ENCODE measurements at places on chromosomes 5 and 9. TPM values are rescaled to one million over a fixed set of nuclear protein-coding genes. Genes with fewer than 3 reads are reported as not detected.

DNA sequence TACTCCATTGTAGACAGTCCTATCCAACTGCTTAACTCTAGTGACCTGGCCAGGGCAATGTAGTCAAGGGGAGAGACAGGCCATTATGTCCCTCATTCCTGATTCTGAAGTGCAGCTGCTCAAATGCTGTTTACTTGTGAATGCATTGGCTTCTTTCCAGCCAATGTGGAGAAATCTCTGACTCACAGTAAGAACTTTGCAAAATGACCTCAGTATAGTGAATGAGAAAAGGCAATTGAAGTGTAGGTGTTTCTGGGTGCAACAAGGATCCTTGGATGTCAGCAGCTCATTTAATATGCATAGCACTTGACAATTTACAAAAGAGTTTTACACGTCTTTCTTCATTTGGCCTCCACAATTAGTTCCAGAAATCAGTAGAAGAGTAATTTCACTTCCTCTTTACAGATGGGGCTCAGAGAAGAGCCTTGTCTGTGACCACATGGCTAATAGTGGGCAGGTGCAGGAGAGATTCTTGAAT, 367.2 kb downstream of the OSTF1 start:
- no peak for ATAC-seq

DNA sequence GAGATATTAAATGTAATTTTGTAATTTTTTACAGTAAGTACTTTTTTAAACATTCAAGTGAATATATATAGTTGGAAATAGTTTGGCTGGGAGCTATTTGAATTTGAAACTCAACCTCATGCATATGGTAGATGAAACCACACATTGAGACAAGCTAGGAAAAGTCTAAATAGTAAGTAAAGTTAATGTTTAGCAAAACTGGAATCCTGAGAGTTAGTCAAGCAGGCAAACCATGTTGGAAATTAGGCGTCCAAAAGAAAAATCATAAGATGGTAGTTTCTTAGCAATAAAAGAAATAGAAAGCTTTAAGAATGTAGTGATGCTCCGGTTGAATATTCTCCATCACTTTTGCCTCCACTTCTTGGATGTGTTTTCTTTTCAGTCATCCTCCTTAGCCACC, 657.1 kb upstream of the CDH10 start:
- ATAC-seq = no peak

DNA sequence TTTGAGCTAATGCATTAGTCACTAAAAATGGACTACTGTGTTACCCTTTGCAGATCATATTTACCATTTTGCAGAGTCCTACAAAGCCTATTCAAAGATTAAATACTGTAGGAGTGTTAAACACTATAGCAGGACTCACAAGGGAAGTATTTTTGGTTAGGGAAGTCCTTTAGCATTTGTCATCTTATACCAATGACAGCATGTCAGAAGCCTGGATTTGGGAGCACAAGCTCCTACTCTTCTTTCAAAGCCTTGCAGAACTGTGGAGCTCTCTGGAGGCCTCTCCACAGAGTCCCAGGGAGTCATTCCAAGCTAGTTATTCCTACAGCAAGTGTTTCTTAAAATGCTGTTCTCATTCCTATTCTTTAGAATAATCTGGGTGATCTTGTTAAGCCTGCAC, 288.8 kb downstream of the PIK3R1 start:
- ATAC-seq = no peak

Gene TMEM161B
- 9.3 TPM for total RNA-seq

DNA sequence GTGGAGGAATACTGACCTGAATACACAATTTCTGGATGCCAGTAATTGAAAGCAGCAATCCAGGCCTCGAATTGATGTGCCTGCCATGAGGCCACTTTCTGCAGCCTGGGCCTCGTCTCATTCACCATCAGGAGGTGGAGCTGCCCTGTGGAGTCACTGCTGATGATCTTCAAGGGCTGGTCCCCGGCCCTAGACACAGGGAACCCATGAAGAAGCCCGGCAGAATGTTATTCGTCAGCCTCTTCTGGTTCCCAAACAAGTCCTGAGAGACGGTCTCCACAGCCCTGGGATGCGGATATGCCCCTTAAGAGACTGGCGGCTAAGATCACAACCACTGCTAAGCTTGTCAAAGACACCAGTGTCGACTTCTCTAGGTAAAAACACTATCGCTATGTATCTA, 4.5 kb downstream of the DPH7 start:
- ATAC-seq = no peak

GRCh38 chr5:76209297-76209696, 126.1 kb downstream of the SV2C start:
- no peak for ATAC-seq

GRCh38 chr9:71250581-71250980, 129.2 kb upstream of the TRPM3 start:
- no peak for ATAC-seq

Gene MEIKIN
- not detected for total RNA-seq

DNA sequence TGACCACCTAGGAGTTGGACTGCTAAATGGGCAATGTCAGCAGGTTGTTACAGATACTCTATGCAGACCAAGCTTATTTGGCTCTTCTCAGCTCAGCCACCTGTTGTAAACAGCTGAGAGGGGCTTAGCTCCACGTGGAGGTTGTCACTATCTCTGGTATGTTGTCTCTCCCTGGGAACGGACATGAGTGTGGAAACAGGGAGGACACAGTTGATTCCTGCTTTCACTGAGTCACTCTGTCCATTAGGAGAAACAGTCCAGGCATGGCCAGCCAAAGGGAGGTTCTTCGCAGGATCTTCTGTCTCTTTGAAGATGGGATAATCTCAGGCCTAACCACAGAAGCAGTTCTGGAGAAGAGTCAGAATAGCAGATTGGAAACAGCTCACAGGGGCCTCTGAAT, 121.2 kb downstream of the PALM2AKAP2 start:
- ATAC-seq = no peak

- ATAC-seq = peak; percentile 67
Measured at GRCh38 chr5:119333421-119333851, 22.4 kb upstream of the TNFAIP8 start.

Gene PPWD1
- 16.6 TPM for total RNA-seq

Gene PCDHGB7
- 3.3 TPM for total RNA-seq

DNA sequence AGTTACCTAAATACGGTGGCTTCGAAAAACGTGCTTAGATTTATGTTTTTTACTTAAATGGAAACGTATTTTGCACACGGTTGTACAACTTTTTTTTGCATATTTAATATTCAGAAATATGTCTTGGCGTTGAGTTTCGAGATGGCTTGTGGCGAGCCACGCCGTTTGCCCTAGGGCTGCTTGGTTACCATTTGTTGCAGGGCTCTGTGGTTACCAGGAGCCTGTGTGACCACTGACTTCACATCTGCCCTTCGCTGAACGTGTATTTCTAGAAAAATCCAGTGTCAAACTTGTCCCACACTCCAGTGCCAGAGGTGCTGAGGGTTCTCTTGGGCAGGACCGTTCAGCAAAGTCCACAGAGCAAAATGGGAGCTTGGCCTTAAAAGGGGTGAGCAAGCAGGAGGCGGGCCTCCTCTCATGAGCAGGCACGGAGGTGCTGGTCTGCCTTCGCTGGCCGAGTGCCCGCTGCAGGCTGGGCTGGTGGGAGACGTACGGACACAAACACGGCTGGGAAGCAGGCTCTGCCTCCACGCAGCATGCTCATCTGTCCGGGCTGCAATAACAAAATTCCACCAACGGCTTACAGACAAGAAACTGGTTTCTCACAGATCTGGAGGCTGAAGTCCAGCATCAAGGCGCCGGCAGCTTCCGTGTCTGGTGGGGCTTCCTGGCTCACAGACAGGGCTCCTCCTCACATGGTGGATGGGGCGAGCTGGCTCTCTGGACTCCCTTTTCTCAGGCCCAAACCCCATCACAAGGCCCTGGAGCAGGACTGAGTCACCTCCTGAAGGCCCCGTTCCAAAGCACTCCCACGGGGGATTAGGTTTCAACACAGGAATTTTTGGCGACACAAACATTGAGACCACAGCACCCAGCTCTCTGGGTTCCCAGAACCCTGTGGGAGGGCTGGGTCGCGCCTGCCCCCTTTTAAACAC, 5.4 kb downstream of the MRPL36 start:
- ATAC-seq = no peak

Gene NEK6
- total RNA-seq = 11.0 TPM

GRCh38 chr5:168446983-168447619, 39.2 kb upstream of the RARS1 start:
- no peak for ATAC-seq

Gene PCDHGA4
- total RNA-seq = 0.48 TPM

Gene OR2K2
- not detected for total RNA-seq

DNA sequence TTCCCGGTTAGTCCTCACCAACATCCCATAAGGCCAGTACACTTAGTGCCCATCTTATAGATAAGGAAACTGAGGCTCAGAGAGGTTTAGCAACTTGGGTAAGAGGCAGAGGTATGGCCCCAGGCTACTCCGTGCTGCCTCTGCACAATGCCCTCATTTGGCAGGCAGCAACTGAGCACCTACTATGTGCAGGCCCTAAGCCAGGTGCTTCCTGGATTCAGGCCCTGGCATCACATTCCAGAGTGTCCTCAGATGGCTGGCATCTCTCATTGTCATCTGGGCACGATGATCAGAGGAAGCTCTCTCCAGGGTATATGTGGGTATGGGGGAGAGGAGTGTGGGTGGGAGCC, 53.8 kb upstream of the PSD2 start:
- no peak for ATAC-seq

Gene UGT3A1
- total RNA-seq = not detected

DNA sequence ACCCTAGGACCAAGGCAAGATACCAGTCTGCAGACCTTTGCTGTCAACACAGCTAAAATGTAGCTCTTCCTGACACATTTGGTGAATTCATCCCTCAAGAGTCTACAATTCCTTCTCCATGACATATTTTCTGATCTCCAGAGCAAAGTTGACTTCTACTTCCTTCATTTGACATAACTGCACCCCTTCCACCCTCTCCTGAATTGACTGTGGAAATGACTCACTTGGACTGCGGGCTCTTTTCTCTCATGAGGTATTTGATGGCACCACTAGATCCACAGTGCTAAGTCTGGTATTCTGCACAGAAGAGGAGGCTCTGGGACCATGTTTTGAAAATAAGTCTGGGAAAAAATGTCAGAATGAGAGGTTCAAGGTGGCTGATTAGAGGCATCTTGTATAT, 338.4 kb upstream of the TRPC7 start:
- no peak for ATAC-seq

DNA sequence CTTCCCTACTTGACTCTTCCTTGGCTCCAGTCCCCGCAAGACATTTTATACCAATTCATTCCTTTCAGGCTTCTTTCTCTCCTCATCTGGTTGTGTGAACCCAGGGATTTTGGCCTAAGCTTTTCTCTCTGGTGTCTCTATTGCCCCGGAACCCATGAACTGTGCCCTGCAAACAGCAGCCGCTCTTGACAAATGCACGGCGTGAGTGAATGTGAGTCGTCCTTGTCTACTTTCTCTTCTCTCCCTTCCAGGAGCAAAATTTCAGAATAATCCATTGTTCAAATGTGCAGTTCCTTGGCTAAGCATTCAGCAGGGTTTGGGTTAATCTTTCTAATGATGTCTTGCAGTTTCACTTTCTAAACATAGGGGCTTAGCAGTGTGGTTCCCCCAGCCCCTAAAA, 250.4 kb upstream of the IRX4 start:
- no peak for ATAC-seq

Gene IQGAP2
- total RNA-seq = 4.2 TPM

DNA sequence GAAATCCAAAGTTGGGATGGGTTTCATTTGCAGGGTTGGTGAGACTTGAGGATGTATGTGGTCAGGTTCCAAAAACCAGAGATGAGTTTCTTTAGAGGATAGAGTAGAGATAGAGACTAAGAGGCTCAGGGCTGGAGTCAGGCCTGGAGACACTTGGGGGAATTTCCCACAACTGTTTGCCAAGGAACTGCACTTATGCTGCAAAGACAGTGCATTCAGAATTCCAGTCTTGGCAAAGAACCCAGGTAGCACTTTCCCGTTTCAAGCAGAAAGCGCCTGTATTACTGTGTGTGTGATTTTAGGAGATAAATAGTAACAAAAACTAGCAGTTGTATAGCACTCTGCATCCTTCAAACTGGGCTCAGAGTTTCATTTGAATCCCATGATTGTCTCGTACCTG, 55.4 kb downstream of the SNCAIP start:
- no peak for ATAC-seq

Gene CBY3
- total RNA-seq = not detected

Gene PAIP1
- 50.4 TPM for total RNA-seq
